MCF 10A (cell line): ENCODE measurements at places on chromosomes 6 and 20.
A peak's percentile ranks its signal among the peaks of the same experiment; 100 is the strongest.

DNA sequence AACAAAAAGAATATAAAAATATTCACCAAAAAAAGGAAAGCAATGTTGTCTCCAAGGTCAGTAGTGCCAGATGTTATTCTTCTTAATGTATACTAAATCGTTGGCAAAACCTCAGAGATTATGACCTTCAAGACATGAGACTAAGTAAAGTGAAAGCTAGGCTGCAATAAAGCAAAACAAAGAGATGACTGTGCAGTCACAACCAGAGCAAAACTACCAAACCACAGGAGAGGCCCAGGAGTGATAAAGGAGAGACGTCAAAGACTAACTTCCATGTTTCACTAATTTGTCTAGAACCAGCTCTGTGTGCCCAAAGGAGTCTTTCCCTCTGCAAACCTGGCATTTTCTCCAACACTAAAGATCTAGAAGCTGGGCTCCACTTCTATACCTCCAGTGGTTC lies 155.9 kb upstream of the POU3F2 start:
- no peak for DNase-seq

- no peak for DNase-seq
Measured at GRCh38 chr6:105997482-105997881, 88.7 kb upstream of the PRDM1 start.

GRCh38 chr6:112223070-112223861 lies 31.1 kb downstream of the LAMA4 start:
- DNase-seq, result peak; percentile 78

DNA sequence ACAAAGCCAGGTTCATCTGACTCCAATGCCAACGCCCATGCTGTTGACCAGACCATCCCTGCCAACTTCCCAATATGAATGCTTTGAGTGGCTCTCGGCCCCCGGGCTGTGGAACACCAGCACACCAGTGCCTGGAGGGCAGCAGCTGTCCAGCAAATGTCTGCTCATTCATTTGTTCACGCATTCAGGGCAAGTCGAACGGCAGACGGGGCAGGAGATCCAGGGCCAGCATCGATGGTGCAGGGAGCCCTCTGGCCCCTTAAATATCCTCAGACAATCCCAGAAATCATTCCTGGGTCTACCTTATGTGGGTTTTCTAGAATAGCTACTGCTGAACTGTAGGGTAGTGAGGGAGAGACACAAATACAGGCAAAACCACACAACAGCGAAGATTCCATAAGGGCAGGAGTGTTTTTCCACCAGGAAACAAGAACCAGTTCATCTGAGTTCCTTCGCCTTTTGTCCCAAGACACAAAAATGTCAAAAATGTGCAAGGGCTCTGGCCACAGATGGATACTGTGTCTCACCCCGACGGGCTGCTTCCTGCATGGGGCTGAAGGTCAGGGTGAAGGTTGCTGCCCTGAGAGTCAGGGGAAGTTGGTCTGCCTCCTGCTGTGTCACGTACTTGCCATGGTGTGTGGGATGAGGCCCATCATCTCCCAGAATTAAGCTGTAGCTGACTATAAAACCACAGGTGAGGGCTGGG lies 15.5 kb downstream of the RIPOR3 start:
- DNase-seq, result no peak

DNA sequence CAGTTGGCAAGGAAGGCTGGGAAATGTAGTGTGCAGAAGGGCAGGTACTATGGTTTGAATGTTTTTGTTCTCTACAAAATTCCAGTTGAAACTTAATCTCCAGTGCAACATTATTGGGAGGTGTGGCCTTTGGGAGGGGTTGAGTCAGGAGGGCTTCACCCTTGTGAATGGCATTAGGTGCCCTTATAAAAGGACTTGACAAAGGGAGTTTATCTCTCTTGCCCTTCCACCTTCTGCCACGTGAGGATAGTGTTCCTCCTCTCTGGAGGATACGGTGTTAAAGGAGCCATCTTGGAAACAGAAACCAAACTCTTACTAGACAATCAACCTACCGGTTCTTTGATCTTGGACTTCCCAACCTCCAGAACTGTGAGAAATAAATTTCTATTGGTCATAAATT lies 82.2 kb upstream of the LRFN2 start:
- DNase-seq, result no peak

GRCh38 chr6:122476131-122476530 lies 4.5 kb upstream of the SERINC1 start:
- peak; percentile 32 for DNase-seq

- peak; percentile 23 for DNase-seq
Measured at GRCh38 chr6:117265410-117266256, at the start of gene VGLL2. VGLL2 (plus strand) TSS chr6:117265558; CDS start chr6:117265764, 206 bp downstream.

GRCh38 chr6:16438718-16439591 lies 200.6 kb downstream of the GMPR start:
- DNase-seq, result peak; percentile 46

GRCh38 chr6:134523903-134524650 lies 206.2 kb upstream of the SGK1 start:
- DNase-seq, result peak; percentile 88

- DNase-seq, result no peak
Measured at GRCh38 chr6:24397631-24398030, 5.1 kb upstream of the MRS2 start.

DNA sequence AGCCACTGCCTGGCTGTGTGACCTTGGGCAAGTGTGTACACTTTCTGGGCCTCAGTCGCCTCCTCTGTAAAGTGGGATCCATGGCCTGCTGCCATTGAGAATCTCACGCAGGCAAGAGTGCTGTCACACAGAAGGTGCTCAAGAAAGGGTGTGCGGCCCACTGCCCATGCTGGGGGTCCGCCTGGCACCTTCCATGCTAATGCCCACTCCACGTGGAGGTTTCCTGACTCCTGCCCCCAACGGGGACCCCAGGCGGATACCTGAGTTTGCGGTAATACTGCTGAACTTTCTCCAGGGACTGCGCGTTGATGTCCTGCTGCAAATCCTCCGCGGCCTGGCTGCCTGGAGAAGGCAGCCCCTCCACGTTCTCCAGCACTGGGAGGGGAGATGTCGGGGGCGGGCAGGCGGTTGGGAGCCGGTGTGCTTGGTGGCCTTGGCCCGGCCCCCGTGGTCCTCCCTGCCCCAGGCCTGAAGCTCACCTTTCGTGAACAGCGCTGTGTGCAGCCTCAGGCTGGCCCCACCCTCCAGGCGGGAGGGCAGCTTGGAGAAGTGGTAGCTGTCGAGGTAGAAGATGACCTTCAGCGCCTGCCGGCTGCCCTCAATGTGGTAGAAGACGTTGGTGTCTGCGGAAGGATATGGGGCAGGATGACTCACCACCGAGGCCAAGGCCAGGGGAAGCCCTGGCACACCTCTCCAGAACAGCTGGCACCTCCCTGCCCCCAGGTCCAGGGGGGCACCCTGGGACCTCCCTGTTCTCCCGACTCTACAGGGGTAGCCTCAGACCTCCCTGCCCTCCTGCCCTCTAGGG lies 195.6 kb downstream of the PREX1 start:
- no peak for DNase-seq

DNA sequence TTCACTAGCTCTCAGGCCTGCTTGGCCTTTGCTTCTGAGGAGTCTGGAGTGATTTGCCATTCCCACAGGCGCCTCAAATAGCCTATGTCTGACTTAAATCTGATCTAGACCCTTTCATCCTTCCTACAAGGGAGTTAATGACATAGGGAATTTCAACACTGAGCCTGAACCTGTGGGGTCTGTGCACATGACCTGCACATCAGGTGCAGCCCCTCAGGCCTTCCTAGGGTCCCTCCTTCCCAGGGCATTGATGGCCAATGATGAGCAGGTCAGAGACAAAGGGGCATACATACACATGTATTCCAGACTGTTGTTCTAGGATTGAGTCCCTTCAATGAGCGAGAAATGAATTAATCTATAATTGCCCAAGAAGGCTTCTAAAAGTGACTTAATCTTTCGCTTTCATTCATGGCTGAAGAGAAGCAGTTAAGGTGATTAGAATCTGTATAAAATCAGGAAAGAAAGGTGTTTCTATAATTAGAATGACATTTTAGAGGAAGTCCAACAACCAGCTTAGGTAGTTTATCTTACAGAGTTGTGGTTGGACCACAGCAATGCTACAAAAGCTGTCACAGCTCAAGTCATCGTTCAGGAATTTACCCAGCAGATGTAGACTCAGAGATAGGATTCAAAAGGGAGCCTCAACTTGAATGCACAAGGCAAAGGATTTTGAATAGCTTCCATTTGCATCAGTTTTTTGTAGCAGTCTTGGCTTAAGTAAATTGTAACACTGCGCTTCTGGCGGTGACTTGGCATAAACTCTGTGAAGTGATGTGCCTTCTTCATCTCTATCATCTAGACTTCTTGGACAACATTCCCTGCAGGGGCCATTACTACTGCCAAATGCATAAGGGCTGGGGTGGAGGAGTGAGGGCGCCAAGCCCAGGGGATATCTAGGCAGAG lies 27.0 kb upstream of the TBC1D7 start:
- peak; percentile 69 for DNase-seq
